ENCODE measurements at places on chromosomes 5 and 9. TPM values are rescaled to one million over a fixed set of nuclear protein-coding genes. Genes with fewer than 3 reads are reported as not detected.

MPDZ gene
- 64.1 TPM for total RNA-seq

PCDHGA2 gene
- 0.71 TPM for total RNA-seq

TMEM252 gene
- not detected for total RNA-seq

CA9 gene
- 0.09 TPM for total RNA-seq

TNFSF8 gene
- total RNA-seq = not detected

UIMC1 gene
- 57.5 TPM for total RNA-seq

CDH6 gene
- total RNA-seq = 18.0 TPM

GRCh38 chr9:107983181-107983603, 493.6 kb upstream of the KLF4 start:
- H3K4me3 ChIP-seq = no peak overlapping the region
- H3K36me3 ChIP-seq = no peaks in the 10 kb centered on the region
- H3K27ac ChIP-seq = no peak overlapping the region
- H3K4me1 ChIP-seq = no peaks in the 10 kb centered on the region

GRCh38 chr5:102589661-102590060, 90.9 kb upstream of the SLCO6A1 start:
- no peak overlapping the region for H3K27ac ChIP-seq
- DNase-seq = no peak
- H3K4me1 ChIP-seq = peaks cover 8% of the 10 kb centered on the region
- no peaks in the 10 kb centered on the region for H3K27me3 ChIP-seq

- DNase-seq = no peak
- H3K4me3 ChIP-seq = no peak overlapping the region
- no peaks in the 10 kb centered on the region for H3K27me3 ChIP-seq
- no peak overlapping the region for H3K27ac ChIP-seq
- H3K4me1 ChIP-seq = peaks cover 25% of the 10 kb centered on the region
Observed at GRCh38 chr9:38358390-38359296, 33.9 kb upstream of the ALDH1B1 start.

- DNase-seq = no peak
- H3K4me1 ChIP-seq = no peaks in the 10 kb centered on the region
- H3K27me3 ChIP-seq = no peaks in the 10 kb centered on the region
- H3K36me3 ChIP-seq = no peaks in the 10 kb centered on the region
- no peak overlapping the region for H3K27ac ChIP-seq
- no peak overlapping the region for H3K4me3 ChIP-seq
Observed at GRCh38 chr5:124102486-124102885, 590.5 kb downstream of the CSNK1G3 start.

DNA sequence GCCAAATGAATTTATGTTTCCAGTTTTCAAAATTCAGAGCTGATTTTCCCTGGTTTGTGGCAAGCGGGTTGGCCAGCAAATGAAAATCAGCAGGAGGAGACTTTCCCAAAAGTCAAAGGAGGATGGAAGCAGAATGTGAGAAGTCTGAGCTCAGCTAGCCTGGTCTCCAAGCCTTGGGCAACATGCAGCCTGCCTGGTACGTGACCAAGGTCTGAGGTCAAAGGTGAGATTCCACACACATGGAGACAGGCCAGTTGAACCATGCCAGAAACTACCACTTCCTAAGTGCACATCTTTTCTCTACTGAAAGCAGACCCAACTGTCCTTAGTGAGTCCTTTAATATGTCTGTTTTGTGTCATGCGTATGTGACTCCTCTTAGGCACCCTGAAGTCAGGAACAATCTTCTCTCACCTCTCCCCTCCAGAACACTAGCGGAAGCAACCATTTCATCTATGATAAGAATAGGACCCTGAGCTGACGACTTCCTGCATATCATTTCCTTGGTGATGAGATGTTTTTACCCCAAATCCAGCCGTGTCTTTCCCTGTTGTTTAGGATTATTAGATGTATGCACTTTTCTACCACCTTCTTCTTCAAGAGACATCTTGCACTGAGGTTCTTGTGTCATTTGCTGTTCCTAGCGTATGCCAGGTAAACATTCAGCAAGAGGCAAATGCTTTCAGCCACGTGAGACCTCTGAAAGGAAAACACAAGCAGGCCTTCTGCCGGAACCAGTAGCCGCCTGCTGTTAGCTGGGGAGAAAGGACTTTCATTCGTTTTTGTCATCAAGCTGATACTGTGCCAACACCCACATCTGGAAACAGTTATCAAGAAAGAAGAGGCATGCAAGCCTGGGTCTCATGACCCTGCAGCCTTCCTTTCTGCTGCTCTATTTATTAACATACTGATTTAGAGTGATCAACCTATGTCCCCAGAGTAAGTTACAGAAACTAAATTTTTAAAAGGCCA, 9.7 kb upstream of the TGFBI start:
- H3K27me3 ChIP-seq = no peaks in the 10 kb centered on the region
- no peak overlapping the region for H3K27ac ChIP-seq
- H3K4me3 ChIP-seq = no peak overlapping the region
- no peaks in the 10 kb centered on the region for H3K36me3 ChIP-seq

DNA sequence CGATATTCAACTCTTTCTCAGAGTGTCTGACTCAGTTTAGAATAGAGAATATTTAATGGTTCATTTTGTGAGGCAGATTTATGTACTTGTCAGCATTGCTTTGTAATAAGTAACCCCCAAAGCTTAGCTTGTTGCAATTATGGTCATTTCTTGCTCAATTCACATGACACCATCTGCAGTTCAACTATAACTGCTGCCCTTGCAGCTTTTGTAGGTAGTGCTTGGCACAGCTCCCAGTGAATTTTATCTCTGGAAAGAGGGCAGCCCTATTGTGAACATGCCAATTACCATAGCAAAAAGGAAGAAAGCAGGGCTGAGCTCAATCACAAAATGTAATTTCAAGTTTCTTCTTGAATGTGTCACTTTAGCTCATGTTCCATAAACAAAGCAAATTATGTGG, 1587.7 kb upstream of the ACO1 start:
- H3K27me3 ChIP-seq = no peaks in the 10 kb centered on the region
- DNase-seq = no peak
- H3K4me1 ChIP-seq = no peaks in the 10 kb centered on the region
- H3K36me3 ChIP-seq = no peaks in the 10 kb centered on the region

- H3K4me3 ChIP-seq = no peak overlapping the region
- H3K4me1 ChIP-seq = peaks cover 27% of the 10 kb centered on the region
- no peak overlapping the region for H3K27ac ChIP-seq
Observed at GRCh38 chr9:85744480-85744879, 2.7 kb upstream of the AGTPBP1 start.

- peaks cover 21% of the 10 kb centered on the region for H3K4me1 ChIP-seq
- no peak overlapping the region for H3K27ac ChIP-seq
- DNase-seq = no peak
Observed at GRCh38 chr9:129934780-129935179, 99.5 kb downstream of the USP20 start.

DNA sequence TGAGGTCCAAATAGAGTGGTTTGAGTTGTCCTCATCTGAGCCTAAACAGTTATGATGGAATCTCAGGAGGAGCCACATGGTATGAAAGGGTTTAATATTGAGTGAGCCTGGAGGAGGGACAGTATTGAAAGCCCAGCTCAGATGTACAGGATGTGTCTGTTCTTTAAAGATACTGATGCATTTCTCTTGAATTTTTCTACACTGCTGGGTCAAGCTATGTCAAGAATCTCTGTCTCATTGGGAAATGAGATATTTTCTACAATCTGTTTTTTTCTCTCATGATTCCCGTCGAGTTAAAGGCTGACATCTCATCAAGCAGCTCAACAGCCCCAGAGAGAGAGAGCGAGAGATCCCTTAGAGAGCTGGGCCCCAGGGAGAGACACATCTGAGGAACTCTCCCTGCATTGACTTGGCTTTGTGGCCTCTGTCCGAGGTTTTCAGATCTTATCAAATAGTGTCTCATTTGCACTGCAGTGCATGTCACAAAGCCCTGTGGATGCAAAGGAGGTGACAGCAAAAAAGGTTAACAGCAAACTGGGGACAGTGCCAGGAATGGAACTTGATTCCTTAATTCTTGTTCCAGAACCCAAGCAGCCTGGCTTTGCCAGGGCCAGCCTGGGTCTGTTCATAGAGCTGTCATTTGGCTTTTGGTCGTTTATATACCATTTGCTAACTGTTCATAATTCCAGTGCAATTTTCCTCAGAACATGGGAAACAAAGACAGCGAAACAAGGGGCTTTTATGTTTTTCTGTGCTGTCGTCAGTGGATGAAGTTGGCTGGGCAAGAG, 19.0 kb upstream of the ACTBL2 start:
- H3K27ac ChIP-seq = no peak overlapping the region
- no peaks in the 10 kb centered on the region for H3K27me3 ChIP-seq
- no peak for DNase-seq
- H3K4me3 ChIP-seq = no peak overlapping the region
- no peaks in the 10 kb centered on the region for H3K36me3 ChIP-seq
- H3K4me1 ChIP-seq = no peaks in the 10 kb centered on the region

- no peak for DNase-seq
- peaks cover 21% of the 10 kb centered on the region for H3K4me1 ChIP-seq
- no peak overlapping the region for H3K4me3 ChIP-seq
- no peaks in the 10 kb centered on the region for H3K27me3 ChIP-seq
Observed at GRCh38 chr5:61604076-61605025, 272.3 kb downstream of the ZSWIM6 start.

GRCh38 chr5:154654486-154655371, 100.4 kb upstream of the LARP1 start:
- H3K27me3 ChIP-seq = no peaks in the 10 kb centered on the region
- no peaks in the 10 kb centered on the region for H3K36me3 ChIP-seq
- no peaks in the 10 kb centered on the region for H3K4me1 ChIP-seq
- no peak for DNase-seq
- no peak overlapping the region for H3K27ac ChIP-seq

Data from neural progenitor cell (in vitro differentiated cells).